ENCODE measurements at places on chromosomes 1 and 21.

GRCh38 chr1:118322331-118322730, 137.3 kb upstream of the SPAG17 start:
- no peak for ATAC-seq

DNA sequence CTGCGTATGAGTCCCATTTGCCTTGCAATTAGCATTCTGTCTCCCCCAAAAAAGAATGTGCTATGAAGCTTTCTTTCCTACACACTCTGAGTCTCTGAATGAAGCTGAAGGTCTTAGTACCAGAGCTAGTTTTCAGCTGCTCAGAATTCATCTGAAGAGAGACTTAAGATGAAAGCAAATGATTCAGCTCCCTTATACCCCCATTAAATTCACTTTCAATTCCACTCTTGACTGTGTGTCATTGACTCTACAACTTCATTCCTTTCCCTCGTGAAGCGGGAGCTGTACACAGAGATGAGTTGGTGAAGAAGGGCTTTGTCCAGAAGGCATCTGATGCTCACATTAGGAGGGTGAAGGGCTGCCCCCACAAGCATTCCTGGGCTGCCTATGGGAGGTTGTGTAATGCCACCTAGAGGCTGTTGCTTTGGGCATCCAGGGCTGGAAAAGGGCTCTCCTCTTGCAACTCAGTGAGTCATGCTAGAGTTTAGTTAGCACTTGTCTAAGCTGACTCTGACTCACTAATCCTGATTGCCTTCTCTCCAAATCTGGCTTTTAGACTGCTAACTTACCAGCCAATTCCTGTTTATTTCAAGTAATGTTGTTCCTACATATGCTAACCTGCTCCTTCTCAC, 1.8 kb downstream of the SPRR1B start:
- ATAC-seq: no peak

DNA sequence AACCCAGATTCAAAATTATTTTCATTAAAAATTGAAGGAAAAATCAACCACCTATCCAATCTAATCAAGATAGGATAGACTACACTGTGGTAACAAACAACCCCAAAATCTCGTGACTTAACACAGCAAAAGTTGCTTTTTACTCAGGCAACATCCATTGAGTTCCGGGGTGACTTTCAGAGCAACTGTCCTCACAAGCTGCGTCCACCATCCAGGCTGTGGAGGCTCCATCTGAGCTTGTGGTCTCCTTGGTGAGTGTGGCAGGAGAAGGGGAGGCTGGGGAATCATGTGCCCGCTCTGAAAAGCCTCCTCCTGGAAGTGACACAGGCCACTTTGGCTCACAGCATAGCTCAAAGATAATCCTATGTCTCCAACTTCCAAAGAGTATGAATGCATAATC, 52.4 kb downstream of the CD2 start:
- no peak for ATAC-seq

- ATAC-seq: no peak
Measured at GRCh38 chr1:33297911-33298622, 22.8 kb downstream of the A3GALT2 start.

- no peak for ATAC-seq
Measured at GRCh38 chr1:94741510-94741909, 78.6 kb upstream of the SLC44A3 start.
